Activated naive CD4-positive, alpha-beta T cell treated with anti-CD3 and anti-CD28 coated beads, Interleukin-2, amount 10 ng/mL, durations not matched to agents 7 days and 5 days (primary cell): ENCODE measurements at places on chromosomes 3 and 15.

- no peak for DNase-seq
Observed at GRCh38 chr3:148901987-148902791, 37.1 kb downstream of the CPA3 start.

DNA sequence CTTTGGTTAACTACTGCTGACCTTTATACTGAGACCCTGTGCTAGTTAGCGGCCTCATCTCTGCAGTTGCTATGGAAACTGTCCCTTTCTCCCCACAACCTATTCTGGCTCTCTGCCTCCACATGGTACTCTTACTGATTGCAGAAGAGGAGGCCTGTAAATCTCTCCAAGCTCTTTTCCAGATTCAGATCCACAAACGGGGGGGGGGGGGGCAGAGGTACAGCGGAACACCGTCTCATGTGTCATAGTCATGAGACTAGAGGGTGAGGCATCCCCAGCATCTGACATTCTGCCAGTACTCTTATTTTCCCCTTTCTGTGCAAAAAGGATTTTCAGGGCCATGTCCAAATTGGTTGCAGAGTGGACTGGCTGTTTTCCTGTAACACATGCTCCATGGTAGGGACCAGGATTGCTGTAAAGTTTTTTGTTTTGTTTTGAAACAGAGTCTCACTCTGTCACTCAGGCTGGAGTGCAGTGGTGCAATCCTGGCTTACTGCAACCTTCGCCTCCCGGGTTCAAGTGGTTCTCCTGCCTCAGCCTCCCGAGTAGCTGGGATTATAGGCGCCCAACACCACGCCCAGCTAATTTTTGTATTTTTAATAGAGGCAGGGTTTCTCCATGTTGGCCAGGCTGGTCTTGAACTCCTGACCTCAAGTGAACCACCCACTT lies 8.3 kb upstream of the MAP1A start:
- no peak for DNase-seq

GRCh38 chr15:39205081-39205480 lies 375.8 kb upstream of the THBS1 start:
- no peak for DNase-seq

DNA sequence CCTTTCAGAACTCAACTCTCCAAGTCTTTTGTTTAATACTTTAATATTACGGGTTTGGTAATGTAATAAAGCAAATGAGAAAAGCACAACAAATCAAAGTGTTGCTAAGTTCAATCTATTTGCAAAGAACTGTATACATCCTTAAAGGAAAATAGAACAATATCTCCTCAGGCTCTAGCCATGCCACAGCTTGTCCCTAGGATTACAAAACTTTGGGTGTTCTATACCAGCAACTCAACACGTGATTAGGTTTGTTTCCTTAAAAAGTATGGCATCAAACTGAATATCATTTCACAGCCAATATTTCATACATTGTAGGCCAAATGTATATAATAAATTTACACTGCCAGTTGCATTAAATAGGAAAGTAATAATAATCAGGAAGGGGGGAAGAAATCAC lies 418.6 kb upstream of the MDFIC2 start:
- no peak for DNase-seq

GRCh38 chr3:150370999-150371398 lies 37.1 kb upstream of the TSC22D2 start:
- no peak for DNase-seq

- no peak for DNase-seq
Observed at GRCh38 chr15:49720261-49720660, 99.4 kb downstream of the DTWD1 start.

- DNase-seq, result no peak
Observed at GRCh38 chr3:152607179-152607578, 227.8 kb upstream of the P2RY1 start.

DNA sequence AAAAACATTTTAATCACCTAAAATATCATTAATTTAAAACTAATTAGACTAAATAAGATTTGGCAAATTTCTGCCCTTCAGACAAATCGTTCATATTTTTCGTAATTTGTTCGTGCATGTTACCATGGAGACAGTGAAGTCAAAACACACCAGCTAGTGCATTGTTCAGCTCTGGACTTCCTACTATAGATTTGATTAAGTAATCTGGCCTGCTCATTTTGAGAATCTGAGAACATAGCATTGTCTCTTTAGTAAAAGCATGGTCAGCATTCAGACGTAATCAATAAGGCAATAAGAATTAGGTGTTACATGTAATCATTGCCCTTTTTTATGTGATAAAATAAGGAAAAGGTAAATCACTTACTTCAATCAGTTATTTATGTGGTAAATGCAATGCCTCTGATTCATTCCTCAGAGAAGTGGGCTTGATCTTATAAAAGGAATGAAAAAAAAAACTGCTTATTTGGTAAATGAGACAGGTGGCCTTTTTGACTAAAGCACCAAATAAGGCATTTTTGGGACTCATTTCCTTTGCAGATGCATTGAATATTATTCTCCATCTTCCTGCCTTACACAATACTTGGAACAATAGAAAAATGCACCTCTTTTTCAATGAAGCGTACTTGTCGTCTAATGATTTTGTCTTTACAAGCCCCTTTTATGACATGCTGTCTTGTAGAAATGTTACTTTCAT lies 84.5 kb upstream of the FNDC3B start:
- DNase-seq, result no peak

GRCh38 chr15:79178594-79178993 lies 88.0 kb upstream of the RASGRF1 start:
- no peak for DNase-seq

DNA sequence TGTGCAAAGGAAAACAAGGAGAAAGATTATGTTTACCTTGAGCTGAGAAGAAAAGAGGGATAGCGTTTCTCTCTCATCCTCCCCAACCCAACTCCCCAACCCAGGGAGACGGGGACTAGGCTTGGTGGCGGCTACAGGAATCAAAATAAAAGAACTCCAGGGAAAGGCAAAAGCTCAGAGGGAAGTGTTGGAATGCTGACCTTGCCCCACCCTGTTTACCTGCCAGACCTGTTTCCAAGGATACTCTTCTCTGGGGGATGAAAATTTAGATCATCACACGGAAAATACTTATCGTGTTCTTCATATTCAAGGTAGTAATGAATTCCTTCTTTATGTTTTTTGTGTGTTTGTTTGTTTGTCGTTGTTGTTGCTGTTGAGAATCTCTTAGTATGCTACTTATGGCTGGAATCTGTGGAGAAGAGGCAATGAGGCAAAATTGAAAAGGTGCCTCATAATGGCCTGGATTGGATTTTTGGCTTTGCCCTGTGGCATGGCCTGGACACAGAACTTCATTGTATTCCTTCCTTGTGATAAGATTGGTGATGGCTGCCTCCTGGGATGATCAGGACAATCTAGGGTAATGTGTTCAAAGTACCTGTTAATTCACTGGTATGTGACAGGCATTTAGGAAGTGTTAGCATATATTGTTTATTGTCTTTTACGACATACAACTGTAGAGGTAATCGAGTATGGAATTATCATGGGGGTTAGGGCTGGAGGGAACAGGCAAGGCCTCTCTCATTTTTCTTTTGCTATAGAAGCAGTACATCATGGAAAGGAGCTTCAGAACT lies 11.1 kb upstream of the TPRG1 start:
- no peak for DNase-seq

- DNase-seq, result no peak
Observed at GRCh38 chr3:72324253-72324811, 523.9 kb downstream of the SHQ1 start.

- DNase-seq, result no peak
Observed at GRCh38 chr3:12303534-12303933, 14.7 kb downstream of the PPARG start.

GRCh38 chr3:11363715-11364114 lies 91.5 kb downstream of the ATG7 start:
- DNase-seq, result no peak

DNA sequence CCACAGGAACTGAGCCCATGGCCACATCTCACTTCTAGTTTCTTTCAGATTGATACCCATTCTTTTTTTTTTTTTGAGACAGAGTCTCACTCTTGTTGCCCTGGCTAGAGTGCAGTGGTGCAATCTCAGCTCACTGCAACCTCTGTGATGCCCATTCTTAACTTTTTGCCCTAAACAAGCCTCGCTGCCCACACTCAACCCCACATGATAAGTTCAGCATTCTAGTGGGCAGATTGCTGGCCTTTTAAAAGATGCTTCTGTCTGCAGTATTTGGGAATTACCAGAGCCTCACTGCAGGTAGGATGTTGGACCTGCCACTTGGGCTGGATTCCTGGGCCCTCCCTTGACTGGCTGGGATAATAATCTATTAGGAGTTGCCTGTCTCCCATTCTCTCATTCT lies 51.0 kb downstream of the TRANK1 start:
- DNase-seq, result no peak

GRCh38 chr3:161794551-161794950 lies 297.9 kb downstream of the OTOL1 start:
- DNase-seq, result no peak

- DNase-seq, result no peak
Observed at GRCh38 chr3:71102111-71102983, 481.2 kb downstream of the FOXP1 start.

DNA sequence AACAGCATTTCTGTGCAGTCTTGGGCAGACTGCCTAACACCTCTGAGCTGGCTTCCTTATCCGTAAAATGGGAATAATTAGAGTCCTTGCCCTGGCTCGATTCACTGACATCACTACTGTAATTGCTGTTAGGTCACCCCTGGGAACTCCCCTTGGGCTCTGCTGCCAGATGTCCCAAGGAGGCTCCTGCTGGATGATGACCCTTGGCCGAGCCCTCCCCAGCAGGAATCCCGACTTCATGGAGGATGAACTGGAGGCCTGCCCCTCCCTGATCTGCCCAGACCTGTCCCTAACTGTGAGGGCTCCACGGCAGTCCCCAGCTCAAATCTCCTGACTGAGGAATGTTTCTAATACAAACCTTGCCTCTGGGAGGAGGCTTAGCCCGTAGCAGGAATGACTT lies 18.0 kb downstream of the ESYT3 start:
- no peak for DNase-seq

GRCh38 chr15:60672400-60672799 lies 193.5 kb upstream of the ICE2 start:
- DNase-seq, result no peak

DNA sequence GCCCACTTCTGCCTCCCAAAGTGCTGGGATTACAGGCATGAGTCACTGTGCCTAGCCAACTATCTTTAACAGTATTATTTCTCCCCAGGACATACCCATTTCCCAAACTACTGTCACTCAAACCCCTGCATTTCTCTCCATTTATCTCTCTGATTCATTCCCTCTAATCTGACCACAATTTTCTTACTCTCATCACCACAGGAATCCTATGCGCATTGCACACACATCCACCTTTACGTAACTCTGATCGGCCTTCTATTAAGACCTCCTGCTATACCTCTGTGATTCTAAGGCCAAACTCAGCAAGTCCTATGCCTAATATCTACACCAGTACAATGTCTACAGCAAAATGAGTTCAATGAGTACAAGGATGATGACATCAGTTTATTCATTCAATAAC lies 235.0 kb downstream of the ULK4 start:
- DNase-seq, result no peak

- DNase-seq, result no peak
Observed at GRCh38 chr3:30464381-30464780, 142.0 kb upstream of the TGFBR2 start.

GRCh38 chr15:95291898-95292472 lies 1038.5 kb upstream of the NR2F2 start:
- no peak for DNase-seq

DNA sequence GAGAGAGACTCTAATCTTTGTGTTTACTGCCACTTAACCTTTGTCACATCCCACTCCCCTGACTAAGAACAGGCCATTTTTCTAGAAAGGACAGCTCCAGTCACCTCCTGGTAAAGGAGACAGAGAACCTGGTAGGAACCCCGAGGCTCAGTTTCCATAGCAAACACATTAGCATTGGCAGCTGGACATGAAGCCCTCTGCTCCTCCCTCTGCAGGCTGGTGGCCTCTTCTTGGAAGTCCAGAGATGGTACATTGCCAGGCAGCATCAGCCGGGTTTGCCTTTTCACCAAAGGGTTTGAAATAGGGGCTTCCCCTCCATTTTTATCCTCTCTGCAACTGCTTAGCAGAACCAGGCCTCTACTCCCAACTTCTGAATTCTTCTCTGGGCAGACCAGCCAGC lies 213.4 kb upstream of the SEMA6D start:
- no peak for DNase-seq

GRCh38 chr15:90905306-90906180 lies 2.4 kb downstream of the MAN2A2 start:
- no peak for DNase-seq

- no peak for DNase-seq
Observed at GRCh38 chr3:186189492-186189891, 80.6 kb upstream of the ETV5 start.

GRCh38 chr3:40299721-40300335 lies 9.7 kb upstream of the EIF1B start:
- DNase-seq, result no peak

- no peak for DNase-seq
Observed at GRCh38 chr3:197171481-197172067, 126.8 kb downstream of the DLG1 start.
